ENCODE measurements at places on chromosomes 16 and 17.

GRCh38 chr16:57388359-57389086, 16.0 kb upstream of the CCL17 start:
- DNase-seq, result no peak

- no peak for DNase-seq
These were observed 41.5 kb downstream of the CYB5B start for GRCh38 chr16:69465881-69466280.

- DNase-seq, result peak; percentile 32
These were observed 20.5 kb upstream of the JPH3 start for GRCh38 chr16:87581857-87582215.

- DNase-seq, result peak; percentile 92
These were observed 28.1 kb downstream of the WSCD1 start for GRCh38 chr17:6098050-6098822.

DNA sequence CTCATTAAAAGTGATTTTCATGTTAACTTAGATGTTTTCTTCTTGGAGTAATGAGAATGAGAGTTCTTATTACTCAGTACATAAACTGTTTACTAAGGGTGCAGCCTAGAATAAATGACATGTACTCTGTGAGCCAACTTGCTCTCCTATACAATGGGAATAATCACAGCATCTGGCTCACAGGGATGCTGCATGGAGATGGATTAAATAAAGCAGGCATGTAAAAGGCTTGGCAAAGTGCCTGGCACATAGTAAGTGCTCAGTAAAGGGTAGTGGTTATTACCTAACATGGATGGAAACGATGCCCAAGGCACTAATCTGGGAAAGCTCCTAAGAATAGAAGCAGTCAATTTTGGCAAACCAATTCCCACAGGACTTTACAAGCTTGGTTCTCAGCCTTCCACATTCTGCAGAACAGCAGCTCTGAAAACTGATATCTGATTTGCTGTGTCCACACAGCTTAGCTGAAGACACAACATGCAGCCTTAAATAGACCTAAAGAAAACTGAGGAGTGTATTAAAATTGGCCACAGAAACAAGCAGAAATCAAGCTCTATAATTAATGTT, 176.1 kb downstream of the ABCC12 start:
- no peak for DNase-seq

- no peak for DNase-seq
These were observed 5.5 kb upstream of the ZG16B start for GRCh38 chr16:2824626-2825025.

GRCh38 chr17:47807421-47807820, 14.2 kb downstream of the OSBPL7 start:
- no peak for DNase-seq

DNA sequence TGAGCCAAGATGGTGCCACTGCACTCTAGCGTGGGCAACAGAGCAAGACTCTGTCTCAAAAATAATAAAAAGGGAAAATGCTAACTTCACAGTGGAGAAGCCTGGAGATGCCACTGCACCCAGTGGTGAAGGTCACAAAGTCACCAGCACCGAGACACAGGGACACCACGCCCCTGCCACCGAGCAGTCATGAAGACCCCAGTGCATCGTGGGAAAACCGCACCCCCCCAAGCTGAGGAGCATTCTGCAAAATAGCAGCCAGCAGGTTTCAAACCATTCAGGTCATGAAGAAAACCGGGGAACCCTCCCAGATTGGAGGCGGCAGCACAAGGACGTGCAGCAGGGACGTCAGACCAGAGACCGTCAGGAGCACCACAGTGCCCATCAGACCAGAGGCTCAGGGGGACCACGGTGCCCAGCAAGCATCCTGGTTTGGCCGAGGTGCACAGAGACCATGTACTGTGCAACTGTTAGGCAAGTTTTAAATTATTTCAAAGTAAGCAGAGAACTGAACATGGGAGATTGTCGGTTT, 13.7 kb downstream of the CHMP1A start:
- no peak for DNase-seq

DNA sequence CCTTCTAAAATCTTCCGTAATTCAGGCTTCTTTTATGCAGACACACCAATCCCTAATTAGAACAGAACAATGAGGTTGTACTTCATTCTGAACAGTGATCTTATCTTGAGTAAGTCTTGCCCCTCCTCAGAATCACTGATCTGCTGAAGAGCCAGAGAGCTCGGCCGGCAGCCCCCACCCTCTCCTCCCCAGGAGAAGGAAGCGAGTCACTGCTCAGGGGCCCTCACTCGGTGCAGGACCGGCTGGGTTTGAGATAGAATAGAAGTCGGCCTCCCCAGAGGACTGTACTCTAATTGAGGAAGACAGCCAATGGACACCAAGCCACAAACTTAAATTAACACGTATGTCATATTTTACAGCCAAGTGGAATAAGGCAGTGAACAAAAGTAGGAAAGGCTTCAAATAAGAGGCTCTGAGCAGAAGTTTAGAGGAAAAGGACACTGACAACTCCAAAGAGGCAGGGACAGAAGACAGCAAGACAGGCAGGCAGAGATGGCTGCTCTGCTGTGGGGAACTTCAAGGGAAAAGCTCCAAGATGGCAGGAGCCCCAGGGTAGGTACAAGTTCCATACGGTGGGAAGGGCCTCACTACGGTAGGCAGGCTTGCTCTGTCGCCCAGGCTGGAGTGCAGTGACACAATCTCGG, 18.6 kb downstream of the CREBBP start:
- no peak for DNase-seq

GRCh38 chr16:1082266-1082951, 9.9 kb downstream of the SSTR5 start:
- peak; percentile 33 for DNase-seq

GRCh38 chr17:22286337-22287041, 594.2 kb downstream of the KCNJ18 start:
- DNase-seq, result no peak

All from tongue (tissue), 3 donors.